ENCODE measurements at places on chromosomes 12 and 14.

DNA sequence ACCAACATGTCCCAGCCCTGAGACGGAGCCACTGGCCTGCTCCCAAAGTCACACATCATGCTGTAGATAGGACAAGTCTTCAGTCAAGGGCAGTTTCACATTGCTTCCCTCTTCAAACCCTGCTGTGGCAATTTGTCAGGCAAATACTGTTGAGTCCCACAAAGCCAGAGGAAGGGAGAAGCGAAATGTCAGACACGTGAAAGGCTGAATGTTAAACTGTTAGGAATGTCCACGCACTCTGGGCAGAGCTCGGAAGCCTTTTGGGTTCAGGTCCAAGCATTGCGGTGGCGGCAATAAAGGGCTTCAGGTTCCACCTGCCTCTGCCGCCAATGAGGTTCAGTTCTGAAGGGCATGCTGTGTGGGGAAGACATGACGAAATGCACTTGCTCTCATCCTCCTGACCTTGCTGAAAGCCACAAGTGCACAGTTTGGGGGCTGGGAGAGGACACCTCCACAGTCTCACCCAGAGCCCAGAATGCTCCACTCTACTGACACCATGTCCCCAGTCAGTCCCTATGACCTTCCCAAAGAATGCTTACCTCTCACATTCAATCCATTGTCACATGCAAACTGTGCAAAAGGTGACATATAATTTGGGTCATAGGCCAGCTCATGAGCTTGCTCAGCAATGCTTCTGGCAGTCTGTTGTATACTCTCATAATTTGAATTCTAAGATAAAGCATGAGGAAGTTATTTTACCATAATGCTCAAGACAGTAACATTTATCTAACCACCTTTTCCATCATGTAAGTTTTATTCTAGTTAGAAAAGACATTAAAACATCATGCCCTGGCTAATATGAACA is 35.7 kb downstream of the RAD9B start:
- DNase-seq = no peak

- no peak for DNase-seq
Measured at GRCh38 chr12:108240027-108240785, 98.9 kb downstream of the CMKLR1 start.

- DNase-seq = no peak
Measured at GRCh38 chr12:48813465-48814261, 4.6 kb upstream of the CACNB3 start.

DNA sequence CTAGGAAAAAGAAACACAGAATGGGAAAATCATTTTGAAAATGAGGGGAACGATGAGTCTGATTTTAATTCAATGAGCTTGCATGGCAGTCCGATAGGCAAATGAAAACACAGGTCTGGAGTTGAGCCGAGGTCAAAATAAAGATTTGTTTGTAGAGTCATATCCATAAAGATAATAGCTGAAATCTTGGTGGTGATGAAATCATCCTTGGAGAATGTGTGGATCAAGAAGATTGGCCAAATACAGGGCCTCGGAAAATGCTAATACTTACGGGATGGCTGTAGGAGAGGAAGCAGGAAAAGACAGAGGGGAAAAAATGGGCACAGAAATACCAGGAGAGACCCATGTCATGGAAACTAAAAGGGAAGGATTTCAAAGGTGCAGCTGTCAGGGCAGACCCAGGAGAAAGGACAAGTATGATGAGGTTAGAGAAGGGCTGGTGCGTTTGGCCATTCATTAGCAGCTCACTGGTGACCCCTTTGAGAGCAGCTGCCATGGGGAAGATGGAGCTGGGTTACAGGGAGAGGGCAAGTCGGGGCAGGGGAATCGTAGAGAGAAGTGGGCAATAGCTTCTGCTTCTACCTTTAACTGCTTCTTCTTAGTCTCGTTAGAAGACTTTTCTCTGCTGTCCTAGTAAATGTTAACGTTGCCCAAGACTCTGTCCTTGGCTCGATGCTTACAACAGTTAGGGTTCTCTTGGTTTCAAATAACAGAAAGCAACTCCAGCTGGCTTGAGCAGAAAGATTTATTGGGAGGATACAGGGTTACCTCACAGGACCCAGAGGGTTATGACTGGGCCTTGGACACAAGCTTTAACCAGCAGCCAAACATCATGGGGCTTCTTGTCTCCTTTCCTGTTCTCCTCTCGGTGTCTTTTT is 161.8 kb downstream of the EFCAB11 start:
- no peak for DNase-seq

DNA sequence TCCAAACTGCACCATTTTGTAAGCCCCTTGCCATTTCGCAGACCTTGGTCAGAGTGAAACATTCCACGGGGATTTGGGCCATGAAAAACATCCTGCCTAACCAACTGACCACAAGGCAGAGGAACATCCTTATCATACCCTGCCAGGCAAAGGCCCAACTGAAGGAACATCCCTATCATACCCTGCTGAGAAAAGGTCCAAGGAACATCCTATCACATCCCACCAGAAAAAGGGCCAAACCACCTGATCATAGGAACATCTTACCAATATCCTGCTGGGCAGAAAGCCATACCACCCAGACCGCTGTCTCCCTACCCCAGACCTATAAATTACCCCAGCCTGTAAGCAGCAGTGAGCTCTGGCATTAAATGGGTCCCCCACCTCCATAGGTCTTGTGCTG is 19.4 kb upstream of the LRRC9 start:
- DNase-seq = no peak

DNA sequence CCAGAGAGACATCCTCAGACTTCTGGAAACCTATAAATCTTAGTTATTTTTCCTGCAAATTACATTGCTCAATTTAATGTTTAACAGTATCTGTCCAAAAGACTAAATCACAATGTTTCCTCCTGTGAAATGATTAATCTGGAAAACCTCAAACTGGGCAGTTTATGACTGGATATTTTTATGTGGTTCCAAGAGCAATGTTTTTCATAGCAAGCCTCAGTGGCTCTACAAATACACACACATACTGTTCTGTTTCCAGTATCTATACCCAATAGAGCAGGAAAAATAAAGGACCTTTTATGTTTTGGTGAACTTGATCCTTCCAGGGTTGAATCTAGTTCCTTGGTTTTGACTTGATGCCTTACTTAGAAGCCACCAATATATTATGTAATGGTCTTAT is 9.2 kb downstream of the NID2 start:
- DNase-seq = no peak

DNA sequence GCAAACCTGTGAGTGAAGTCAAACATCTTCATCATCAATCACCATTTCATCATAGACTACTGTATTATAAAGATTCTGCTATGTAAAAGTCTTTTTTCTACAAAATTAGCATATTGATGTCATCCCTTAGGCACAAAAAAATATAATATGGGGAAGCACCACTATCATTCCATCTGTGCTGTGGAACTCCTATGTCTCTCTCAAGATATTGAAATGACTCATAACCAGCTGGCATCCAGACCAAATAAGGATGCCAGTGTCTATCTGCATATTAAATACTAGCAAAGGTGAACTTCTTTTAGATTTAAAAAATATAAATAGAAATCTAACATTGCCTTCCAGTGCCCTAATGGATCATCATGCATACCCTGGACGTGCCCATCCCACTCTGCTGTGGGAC is 17.9 kb upstream of the DCAF5 start:
- DNase-seq = no peak

GRCh38 chr12:91395628-91396135 is 213.1 kb upstream of the DCN start:
- no peak for DNase-seq

- no peak for DNase-seq
Measured at GRCh38 chr12:28463396-28463795, 273.1 kb downstream of the CCDC91 start.

DNA sequence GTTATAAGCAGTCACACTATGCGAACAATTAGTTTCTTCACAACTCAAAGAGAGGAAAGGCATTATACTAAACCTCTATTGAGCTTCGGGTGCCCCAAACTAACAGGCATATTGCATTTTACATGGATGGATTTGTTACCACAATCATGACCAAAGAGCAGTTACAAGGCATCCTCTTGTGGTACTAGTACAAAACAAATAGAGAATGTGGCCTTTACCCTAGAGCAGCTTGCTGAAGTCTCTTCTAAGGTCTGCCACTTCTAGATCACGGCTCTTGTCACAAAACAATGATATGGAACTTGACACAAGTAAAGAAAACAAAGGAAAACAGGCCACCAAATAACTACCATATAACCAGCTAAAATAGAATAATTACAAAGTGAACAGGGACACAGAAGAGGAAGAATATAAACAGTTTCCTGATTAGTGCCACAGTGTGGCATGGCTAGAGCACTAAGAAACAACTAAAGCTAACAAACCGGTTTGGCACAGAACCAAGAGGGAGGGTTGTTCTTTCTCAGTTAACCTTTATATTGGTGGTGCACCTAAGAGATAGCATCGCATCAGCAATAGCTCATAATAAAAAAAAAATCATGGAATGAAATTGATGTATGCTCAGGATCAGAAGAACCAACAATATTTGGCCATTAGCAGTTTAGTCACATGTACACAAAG is 209.7 kb upstream of the ATP2B1 start:
- no peak for DNase-seq

- peak; percentile 37 for DNase-seq
Measured at GRCh38 chr12:102702447-102703114, 214.5 kb downstream of the PAH start.

Measured in activated CD4-positive, alpha-beta T cell treated with anti-CD3 and anti-CD28 coated beads, Interleukin-2, Interleukin-4, amounts not matched to agents 100 ng/mL and 50 ng/mL, durations not matched to agents 16 hours and 8 hours (primary cell).